ENCODE measurements at places on chromosomes 5 and 9.

- DNase-seq = no peak
Observed at GRCh38 chr5:8458038-8458383, 589.1 kb downstream of the MTRR start.

- no peak for DNase-seq
Observed at GRCh38 chr5:139745132-139745799, 50.3 kb upstream of the PSD2 start.

DNA sequence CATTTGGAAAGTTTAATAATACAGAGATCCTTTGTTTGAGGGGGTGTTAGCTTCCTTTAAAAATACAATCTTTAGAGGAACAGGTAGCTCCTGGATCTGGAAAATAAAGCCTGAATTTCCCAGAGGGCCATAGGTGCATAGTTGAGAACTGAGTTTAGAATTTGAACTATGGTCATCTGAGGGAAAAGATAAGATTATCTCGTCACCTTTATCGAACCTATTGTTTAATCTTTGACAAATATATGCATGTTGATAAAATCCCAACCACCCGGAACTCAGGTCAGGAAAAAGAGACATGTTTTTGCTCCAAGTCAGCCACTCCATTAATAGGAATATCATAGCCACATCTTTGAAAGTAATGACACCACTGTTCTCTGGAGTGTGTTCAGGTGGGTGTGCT is 91.7 kb upstream of the FAM169A start:
- DNase-seq = no peak

GRCh38 chr5:148732692-148733091 is 78.4 kb upstream of the HTR4 start:
- DNase-seq = no peak

GRCh38 chr5:53820119-53820801 is 259.8 kb downstream of the NDUFS4 start:
- DNase-seq = no peak

- DNase-seq = no peak
Observed at GRCh38 chr5:111415053-111415452, 97.3 kb downstream of the STARD4 start.

GRCh38 chr5:179806250-179807048 is at the start of gene MGAT4B:
Gene MGAT4B (minus strand): TSS chr5:179806866. CDS start chr5:179806583, 283 bp downstream.
- peak; percentile 37 for DNase-seq

DNA sequence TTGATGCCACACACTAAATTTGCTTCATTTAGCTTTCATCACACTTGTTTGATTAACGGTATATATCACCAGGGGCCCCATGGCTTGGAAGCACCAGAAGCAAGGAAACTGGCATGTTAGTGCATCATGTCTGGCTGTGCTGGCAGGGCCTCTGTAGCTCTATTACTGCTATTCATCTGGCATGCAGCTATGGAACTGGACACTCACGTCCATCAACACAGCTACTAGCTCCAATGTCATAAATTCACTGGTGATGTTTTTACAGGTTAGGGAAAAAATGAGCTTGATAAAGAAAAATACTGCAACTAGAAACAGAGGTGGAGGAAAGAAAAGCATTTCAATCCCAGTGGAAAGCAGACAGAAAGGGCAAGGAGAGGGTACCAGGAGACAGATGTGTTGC is 343.2 kb downstream of the DEPDC1B start:
- DNase-seq = no peak

- DNase-seq = no peak
Observed at GRCh38 chr9:86795823-86796553, 151.3 kb downstream of the GAS1 start.

DNA sequence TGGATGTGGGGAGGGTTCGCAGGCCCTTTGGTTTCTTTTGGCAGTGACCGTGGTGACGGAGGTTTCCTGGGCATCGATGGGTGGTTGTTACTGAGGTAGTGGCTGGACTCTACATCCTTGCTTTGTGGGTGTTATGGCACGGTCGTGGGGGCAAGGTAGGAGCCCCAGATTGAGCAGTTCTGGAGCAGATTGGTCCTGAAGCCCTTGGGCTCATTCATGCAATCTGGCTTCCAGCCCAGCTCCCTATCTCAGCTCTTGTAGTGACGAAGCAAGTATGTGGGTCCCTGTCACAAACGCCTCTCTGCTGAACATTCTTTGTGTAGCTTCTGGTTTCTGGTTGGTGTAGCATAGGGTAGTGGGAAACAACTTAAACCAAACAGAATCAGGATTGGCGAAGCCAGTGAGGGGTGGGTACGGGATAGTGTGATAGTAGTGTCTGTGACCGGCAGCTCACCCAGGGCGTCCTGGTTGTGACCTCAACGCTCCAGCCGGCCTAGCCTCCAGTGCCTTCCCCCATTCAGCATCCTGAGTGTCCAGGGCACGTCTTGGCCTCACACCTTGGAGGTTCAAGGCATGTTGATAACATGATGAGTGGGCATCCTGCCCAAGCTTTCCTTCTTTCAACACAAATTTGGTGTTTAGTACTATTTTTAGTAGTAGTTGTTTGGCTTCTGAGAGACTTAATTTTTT is 2.9 kb downstream of the NDUFS6 start:
- DNase-seq = no peak

DNA sequence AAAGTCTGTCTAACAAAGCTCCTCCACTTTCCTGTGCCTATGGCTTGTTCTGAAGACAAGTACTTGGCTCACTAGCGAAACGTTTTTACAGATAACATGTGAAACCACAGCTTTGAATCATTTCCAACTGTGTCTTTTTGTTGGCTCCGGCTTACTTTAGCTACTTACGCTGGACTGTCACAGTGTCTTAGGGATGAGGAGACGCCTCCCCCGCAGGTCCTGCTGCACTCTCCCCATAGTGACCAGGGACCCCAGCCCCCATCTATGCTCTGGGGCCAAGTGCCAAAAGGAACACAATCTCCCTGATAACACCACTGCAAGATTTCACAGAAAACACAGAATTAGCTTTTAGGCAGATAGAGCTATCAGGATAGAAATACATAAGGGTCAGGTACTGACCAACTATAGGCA is 219.1 kb downstream of the ADAMTS6 start:
- DNase-seq = no peak

- no peak for DNase-seq
Observed at GRCh38 chr5:110177729-110178128, 488.0 kb downstream of the MAN2A1 start.

DNA sequence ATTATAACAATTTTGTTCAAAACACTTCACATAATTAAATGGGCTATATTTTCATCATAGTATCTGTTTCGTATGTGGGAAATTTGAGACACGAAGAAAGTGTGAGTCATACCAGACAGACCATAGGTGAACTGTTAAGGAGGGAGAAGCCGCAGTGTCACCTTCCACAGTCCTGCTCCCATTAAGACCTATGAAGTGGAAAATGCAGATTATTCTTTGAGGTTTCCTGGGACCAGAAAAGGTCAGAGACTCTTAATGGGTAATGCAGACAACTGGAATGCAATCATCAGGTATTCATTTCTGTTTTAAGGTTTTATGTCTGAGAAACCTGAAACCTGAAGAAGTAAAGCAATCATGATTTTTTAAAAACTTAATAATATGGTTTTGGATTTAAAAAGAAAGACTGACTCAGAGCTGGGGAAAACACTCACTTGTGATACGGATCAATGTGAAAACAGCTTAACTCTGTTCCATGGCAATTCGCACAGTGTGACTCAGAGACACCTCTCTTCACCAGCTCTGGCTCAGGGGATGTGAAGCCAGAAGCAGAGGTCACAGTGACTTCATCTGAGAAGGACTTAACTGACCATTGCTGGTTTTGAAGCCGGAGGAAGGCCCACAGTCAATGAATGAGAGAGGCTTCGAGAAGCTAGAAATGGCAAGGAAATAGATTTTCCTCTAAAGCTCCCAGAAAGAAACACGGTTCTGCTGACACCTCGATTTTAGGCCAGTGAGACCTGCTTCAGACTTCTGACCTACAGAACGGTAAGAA is 17.2 kb upstream of the GCNT1 start:
- no peak for DNase-seq

DNA sequence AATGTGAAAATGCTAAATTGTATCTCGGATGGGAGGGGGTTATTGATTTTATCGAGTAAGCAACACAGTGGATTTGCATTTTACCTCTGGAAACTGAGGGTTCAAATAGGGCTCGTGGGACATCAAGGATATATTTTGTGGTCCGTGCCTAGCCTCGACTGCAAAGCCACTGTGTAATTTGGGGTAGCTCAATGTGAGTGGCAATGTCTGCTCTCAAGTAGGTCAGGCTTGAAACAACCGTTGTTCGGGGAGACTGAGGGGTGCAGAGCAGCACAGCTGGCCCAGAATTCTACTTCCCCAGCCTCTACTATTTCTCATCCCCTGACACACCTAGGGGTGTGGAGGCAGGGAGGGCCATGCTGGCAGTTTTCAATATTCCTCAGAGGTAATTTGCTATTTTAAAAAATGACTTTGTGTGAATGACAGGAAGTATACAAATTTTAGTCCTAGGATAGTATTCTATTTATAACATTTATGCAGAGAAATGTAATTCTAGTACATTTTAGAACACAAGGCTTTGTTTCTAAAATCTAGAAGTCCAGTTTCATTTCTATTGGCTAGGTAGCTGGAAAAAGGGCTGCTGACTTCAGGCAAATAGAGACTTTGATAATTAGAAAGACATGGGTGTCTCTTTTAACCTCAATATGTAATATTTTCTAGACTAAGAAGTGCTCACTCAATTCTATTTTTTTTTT is 1.4 kb upstream of the DAB2 start:
- DNase-seq = no peak

- DNase-seq = no peak
Observed at GRCh38 chr9:137025517-137025966, 2.5 kb downstream of the ABCA2 start.

GRCh38 chr9:29176231-29176630 is 1603.0 kb upstream of the C9orf72 start:
- DNase-seq = no peak

DNA sequence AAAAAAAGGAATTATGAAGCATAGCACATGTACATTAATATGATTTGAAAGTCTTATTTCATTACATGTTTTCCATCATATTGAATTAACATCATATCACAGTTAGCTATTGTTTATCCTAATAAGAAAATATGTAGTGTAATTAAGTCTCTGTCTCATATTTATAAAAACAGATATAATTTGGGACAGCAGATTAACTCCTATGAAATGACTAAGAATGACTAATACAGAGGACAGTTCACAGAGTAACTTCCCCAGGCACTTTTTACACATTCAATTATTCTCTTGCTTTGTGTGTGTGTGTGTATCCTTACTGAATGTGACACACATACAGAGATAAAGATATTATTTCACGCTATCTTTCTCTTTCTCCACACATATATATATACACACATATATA is 2400.9 kb upstream of the C9orf72 start:
- DNase-seq = no peak

- no peak for DNase-seq
Observed at GRCh38 chr9:121698627-121699570, 47.5 kb downstream of the DAB2IP start.

GRCh38 chr9:134361843-134362414 is 35.7 kb downstream of the RXRA start:
- no peak for DNase-seq

- DNase-seq = no peak
Observed at GRCh38 chr5:159779481-159779880, 136.8 kb upstream of the ADRA1B start.

DNA sequence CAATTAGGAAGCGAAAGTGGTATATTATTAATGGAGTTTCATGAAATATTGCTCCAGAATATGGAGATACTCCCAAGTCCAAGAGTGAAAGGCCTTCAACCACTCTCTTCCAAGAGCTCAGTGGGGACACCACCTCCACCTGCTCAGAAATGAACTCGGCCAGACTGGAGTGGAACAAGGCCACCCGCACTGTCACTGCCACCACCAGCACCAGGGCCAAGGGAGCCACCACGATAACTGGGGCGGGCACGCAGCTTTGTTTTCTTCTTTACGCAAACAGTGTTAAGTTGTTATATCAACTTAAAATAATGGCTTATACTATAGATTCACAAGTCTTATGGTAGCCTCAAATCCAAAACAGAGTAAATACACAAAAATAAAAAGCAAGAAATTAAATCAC is 204.1 kb downstream of the TRPM3 start:
- DNase-seq = no peak

GRCh38 chr5:133032852-133033742 is 6.7 kb upstream of the ZCCHC10 start:
- DNase-seq = no peak

DNA sequence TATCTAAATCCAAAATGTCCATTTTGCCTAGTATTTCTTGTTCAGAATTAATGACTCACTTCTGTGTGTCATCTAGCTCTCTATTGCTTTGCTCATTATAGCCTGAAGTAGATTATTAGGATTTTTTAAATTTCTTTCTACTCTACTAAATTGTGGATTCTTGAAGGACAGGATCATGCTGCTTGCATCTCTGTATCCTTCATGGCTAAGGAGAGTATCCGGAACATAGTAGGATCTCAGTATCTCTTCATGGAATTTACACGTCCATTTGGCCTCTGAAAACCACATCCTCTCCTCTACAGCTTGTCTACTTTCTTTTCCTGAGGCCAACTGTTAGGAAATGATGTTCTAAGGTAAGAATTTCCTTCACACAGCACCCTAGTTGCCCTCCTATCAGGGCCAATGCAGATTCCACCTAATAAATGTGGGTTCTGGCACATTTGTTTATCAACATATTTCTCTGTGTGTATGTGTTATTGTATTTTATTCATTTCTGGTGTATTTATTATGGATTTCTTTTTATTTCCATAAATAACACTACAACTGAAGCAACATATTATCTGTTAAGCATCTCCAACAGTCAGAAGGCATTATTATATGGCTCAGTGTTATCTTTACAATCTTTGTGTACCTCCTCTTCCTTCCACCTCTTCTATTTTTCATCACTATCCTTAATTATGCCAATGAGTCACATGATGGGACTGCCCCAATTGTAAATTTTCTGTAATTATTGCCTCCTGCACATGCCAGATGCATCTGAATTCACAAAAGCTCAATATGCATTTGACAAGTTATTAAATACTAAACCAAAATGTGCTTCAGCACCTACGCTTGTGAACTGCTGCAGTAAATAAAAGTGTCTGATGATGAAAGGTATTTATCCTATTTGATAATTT is 557.8 kb upstream of the TLE4 start:
- DNase-seq = no peak

- no peak for DNase-seq
Observed at GRCh38 chr9:15048772-15049171, 138.5 kb upstream of the FREM1 start.

Measured in activated T-helper 1 cell treated with anti-CD3 and anti-CD28 coated beads, Interleukin-2, amount 50 U/mL, for 16 hours (primary cell).